ENCODE measurements at places on chromosomes 12 and 14.

DNA sequence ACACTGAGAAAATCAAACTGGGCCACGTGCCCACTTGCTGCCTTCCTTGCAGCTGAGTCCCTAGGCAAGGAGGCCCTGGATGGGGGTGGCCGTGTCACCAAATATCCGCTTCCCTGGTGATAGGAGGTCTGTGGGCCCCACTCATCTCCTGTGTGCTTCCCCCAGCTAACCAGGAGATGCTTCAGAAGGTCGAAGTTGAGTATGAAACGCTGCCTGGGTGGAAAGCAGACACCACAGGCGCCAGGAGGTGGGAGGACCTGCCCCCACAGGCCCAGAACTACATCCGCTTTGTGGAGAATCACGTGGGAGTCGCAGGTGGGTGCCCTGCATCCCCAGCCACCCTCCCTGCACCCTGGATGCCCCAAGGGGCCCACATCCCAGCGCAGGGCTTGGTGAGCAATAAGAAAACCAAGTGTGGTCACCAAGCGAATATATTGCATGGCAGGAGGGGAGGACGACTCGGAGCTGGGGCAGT lies 6.8 kb upstream of the SIVA1 start:
- DNase-seq = no peak

DNA sequence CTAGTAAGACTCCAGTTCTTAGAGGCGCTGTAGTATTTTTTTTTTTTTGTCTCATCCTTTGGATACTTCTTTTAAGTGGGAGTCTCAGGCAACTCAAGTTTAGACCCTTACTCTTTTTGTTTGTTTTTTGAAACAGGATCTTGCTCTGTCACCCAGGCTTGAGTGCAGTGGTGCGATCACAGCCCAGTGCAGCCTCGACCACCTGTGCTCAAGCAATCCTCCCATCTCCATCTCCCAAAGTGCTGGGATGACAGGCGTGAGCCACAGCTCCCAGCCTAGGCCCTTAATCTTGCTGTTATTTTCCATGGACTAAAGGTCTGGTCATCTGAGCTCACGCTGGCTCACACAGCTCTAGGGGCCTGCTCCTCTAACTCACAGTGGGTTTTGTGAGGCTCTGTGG lies 21.3 kb downstream of the GPRC5A start:
- DNase-seq = no peak

DNA sequence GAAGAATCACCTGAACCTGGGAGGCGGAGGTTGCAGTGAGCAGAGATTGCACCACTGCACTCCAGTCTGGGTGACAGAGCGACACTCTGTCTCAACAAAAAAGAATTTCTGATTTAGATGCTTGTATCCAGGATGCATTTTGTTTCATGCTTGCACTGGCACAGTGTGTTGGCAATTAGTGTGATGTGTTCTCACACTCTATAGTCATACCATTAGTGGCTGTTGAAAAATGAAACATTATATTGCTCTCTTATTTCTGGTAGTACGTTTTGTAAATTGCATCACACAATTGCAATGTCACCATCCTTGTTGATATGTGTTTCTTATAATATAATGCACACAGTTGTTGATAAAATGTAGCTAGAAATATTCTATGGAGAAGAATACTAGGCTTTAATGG lies 51.3 kb upstream of the RMST start:
- DNase-seq = no peak

- no peak for DNase-seq
Measured at GRCh38 chr12:30440826-30441602, 254.7 kb downstream of the IPO8 start.

- no peak for DNase-seq
Measured at GRCh38 chr12:115820656-115821055, 456.8 kb downstream of the MED13L start.
